ENCODE measurements at places on chromosomes 1 and 21. TPM values are rescaled to one million over a fixed set of nuclear protein-coding genes. Genes with fewer than 3 reads are reported as not detected.

SPRR2F gene
- not detected for total RNA-seq

TCP10L gene
- total RNA-seq, result 0.44 TPM

DNA sequence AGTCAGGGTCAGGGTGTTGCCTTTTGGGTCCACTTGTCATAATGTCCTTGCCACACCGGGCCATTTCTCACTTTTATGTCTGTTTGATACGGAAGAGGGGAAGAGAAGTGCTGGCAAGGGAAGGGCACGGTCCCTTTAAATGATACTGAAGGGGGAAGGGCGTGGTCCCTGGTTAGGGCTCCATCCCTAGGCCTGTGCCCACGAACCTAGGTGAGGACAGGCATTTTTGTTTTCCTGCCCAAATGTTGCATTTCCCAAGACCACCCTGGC lies 25.2 kb downstream of the B3GALT5 start:
- no peak for DNase-seq

DNA sequence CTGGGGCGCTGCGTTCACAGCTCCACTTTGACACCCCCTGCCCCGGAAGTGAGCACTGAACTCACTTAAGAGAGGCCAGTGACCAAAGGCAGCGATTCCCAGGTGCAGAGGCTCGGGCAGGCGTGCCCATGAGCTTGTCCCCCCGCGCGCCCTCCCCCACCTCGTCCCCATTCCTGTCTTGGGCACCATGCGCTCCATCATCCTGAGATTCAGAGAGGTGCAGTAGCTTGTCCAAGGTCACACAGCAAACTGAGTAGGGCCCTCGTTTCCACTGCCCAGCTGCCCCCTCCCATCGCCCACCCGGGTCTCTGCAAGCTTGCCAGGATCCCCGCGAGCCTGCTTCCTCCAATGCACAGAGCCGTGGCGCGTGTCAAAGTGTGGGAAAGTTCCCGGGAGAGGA lies 68.0 kb downstream of the SYT2 start:
- no peak for DNase-seq

DNA sequence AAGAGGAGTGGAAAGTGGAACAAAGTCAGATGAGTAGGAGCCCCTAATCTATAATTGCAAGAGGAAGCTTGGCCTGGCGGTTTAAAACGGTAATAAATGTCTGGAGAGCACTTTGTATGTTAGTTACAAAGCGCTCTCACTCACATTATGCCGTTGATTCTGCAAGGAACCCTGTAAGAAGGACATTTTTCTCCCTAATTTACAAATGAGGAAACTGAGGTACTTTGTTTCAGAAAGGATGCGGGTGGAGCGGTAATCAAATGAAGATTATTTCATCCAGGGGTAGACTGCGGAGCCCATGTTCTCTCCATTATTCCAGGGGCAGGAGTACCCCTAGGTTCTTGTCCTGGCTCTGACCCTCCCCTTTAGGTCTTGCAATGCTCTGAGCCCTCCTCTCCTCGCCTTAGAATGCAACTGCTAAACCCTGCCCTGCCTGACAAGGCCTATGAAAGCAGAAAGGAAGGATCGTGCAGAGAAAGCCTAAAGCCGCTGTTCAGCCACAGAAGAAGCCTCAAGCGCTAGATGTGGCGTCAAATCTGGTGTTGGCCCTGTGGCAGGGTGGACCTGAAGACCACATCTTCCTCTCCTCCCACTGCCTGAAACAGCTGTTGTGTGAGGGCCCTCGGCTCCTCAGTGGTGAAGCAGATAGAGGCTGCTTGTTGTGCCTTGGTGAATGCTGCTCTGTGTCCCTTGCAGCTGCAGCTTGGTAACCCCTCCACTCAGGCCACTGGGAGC lies 588 bp upstream of the PACC1 start:
- no peak for DNase-seq

- DNase-seq, result no peak
Observed at GRCh38 chr1:202243006-202243405, 49.4 kb downstream of the LGR6 start.

DNA sequence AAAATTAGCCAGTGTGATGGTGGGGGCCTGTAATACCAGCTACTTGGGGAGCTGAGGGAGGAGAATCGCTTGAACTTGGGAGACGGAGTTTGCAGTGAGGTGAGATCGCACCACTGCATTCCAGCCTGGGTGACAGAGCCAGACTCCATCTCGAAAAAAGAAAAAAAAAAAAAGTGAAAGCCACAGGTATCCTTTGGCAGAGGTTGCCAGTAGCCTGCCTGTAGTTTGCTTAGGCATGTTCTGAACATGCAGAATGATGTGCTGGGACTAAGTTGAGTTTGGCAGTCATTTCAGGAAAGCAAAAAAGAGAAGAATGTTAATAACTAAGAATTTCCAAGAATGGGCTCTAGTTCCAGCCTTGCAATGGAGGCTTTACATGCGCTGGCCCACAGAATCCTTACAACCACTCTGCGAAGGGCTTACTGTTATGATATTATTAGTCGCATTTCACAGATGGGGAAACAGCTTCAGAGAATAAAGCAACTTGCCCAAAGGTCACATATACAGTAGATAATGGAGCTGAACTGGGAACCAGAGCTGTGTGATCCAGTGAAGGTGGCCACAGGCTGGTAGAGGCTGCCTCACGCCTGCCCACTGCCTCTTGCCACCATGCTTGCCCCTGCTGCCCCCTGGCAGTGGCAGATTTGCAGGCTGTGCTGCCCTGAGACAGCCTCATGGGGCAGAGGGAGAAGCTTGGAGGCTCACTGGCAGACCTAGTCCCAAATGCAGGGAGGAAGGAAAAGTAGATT lies 66.5 kb upstream of the LYST start:
- DNase-seq, result no peak

DNA sequence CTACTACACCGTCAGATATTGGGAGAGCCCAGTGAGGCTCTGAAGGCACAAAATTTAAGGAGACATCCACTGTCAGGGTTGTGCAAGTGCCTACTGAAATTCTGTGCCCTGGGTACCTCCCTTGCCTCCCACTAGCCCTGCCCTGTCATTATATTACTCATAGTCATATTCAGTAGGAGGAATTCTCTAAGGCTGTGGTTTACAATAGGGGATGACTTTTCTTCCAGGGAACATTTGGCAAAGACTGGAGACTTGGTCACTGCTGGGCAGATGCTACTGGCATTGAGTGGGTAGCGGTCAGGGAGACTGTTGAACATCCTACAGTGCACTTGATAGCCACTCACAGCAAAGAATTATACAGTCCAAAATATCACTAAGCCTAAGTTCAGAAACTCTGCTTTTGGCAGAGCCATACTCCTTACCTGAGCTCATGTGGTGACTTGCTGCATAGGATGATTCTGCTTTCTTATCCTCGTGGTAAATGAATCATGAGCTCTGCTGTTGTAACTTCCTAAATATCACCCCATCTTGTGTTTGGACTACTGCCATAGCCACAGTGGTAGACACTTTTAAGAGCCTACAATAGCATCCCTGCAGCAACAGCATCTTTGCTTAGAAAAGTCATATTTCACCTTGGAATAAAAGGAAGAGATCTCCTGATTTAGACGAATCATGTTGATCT lies 563.4 kb upstream of the PLXNA2 start:
- no peak for DNase-seq
